ENCODE measurements at places on chromosomes 2 and 18.

DNA sequence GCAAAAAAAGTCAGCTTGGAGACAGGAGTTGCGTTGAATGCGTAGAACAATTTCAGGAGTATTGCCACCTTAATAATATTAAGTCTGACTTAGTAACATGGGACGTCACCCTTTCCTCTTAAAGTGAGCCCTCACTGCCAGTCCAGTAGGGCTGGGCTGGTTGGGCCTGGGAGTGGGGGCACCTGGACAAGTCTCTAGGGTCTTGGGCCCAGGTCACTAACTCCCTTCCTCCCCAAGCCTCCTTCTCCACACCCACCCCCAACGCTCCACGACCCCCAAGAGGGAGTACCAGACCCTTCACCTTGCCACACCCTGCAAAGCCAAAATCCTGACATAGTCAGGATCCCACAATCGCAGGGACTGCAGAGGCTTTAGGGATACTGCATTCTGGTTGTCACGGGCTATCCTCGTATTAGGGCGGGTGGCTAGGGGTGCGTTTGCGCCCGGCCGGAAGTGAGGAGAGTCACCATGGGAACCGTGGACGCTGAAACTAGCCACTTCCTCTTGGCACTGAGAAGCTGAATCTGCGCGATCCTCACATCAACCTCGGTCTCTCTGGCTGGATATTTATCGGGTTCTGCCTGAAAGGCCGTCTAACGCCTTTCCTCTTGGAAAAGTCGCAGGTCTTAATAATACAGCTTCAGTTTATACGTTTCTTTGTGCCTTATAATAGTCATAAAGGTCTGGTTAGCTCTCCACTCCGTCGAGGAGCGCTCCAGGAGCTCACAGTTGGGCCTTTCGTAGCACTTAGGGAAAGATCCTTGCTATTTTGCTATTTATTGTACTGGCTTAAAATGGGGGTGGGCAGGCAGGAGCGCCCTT lies 10.3 kb upstream of the CXXC1 start:
- DNase-seq = peak; percentile 92

DNA sequence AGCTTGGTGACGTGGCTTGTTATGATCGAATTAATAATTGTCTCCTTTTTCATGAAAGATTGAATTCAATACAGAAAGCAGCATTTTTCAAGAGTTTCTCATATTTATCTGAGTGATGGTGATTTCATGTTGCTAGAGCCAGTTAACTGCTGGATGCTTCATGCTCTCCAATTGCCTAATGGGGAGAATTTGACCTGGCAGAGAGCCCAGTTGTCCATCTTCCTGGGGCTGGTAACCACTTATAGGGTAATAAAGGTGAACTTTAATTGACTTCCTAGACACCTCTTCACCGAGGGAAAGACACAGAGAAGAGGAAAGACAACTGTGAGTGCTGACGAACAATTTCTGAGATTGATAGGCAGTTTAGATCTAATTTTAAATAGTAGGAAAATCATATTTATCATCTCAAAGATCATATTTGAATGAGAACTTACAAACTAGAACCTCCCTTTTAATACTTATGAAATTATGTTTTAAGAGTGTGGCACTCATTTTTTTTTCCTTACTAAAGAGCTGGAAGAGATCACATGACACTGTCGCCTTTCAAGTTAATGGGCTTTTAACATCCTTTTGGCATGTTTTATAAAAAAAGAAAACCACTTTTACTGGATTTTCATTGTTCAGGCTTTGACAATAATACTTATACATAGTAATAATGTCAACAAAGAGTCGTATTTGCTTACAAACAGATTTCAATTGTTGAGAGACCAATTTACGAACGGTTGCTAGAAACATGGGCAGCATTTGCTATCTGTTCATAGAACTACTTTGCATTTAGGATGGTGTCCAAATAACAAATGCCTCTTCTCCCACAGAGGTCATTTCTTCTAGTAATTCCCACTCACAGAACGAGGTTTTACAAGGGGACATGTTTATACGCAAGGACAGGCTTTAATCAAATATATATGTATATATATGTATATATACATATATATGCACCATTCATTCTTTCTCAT lies 153.3 kb downstream of the RAPGEF4 start:
- no peak for DNase-seq

DNA sequence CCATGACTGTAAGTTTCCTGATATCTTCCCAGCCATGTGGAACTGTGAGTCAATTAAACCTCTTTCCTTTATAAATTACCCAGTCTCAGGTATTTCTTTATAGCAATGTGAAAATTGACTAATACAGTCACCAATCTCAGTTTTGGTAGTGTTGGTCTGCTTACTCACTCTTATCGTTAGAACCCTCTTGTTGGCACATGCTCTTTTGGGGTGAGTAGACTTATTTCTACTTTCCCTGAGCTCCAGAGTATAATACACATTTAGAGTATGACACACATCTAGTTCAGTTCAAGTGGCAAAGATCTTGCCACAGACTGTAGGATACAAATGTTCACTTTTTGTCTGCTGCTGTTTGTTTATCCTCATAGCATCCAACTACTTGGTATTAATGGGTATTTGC lies 347.5 kb upstream of the CELF4 start:
- no peak for DNase-seq

DNA sequence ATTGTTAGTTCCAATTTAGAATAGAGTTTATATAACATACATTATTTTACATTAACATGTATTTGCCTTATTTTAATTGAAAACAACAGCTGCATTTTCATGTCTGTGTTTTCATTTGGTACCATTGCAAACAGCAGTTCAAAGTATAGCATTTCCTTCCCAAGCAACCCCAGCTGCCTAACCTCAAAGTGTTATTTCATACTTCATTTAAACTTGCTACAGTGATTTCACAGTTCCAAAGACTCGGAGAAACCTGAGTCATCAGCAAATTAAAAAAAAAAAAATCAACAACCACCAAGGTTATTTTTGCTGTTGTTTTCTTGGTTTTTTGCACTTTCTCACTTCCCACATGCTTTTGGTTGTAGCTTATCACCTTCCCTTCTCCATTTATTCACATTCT lies 236.5 kb upstream of the SPHKAP start:
- DNase-seq = no peak

DNA sequence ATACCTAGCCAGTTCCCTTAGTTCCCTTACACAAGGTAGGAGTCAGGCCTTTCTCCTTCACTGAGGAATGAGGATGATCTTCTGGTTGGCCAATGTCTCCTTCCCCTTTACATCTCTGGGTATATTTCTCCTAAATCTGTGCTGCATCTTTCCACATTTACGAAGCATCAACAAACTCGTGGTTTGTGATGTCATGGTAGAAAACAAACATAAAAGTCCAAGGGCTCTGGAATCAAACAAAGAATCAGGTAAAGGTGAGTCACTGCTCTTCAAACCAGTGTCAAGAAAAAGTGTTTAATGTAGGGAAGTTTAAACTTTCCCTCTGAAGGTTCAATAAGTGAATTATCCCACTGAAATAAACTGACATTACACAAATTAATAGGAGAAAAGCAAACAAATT lies 122.9 kb downstream of the METTL8 start:
- DNase-seq = no peak

DNA sequence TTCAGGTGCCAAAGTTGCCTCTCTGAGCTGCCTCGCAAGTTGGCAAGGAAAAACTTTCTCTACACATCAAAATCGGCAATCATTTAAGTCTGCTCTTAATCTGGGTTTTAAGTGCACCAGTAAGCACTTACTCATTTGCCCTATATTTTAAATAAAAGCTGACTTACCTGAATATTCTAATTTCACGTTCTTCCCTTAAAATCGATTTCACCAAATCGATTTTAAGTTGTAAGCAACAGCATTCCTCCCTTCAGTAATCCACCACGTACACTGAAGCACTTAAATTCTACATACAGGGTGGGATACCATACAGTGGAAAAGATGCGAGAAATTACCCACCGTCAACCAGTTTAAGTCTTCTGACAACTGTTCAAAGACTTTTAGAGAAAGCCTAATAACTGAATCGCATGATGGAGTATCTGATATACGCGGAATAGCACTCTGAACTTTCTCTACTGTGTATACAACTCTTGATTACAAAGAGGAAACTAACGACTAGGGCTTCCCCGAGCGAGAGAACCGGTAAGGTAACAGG lies 1.6 kb downstream of the PPP3R1 start:
- DNase-seq = no peak

DNA sequence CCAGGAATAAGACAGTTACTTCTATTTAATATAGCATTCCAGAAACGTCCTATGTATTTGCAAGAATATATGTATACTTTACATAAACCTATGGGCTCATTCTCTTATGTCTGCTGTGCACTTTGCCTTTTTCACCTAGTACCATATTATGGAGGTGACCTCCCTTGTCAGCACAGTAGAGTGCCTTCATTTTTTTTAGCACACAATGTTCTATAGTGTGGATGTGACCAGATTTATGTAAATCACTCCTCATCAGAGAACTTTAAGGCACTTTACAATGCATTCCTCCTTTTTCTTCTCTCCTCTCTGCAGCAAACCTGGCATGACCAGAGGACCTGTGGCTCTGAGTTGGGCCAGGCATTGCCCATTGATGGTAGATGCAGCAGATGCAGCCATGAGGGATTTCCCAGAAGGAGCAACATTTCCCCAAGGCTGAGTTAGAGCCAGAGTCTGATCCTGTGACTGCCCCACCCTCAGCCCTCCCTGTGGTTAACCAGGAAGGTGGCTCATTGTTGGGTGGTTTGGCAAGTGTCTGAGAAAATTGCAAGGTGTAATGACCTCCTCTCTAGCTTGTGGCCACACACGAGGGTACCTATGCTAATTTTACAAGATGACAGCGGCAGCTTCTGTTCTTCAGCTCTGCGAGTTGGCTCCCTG lies 76.5 kb upstream of the DLX2 start:
- peak; percentile 18 for DNase-seq

All from hematopoietic multipotent progenitor cell treated with erythropoietin and hydrocortisone succinate and interleukin-3 and kit ligand, for 4 days (in vitro differentiated cells).